Caki2 (cell line): ENCODE measurements at places on chromosomes 2 and 18. TPM values are rescaled to one million over a fixed set of nuclear protein-coding genes. Genes with fewer than 3 reads are reported as not detected.
A peak's percentile ranks its signal among the peaks of the same experiment; 100 is the strongest.

PSME4 gene
- total RNA-seq: 10.5 and 13.0 TPM in 2 replicates

DNA sequence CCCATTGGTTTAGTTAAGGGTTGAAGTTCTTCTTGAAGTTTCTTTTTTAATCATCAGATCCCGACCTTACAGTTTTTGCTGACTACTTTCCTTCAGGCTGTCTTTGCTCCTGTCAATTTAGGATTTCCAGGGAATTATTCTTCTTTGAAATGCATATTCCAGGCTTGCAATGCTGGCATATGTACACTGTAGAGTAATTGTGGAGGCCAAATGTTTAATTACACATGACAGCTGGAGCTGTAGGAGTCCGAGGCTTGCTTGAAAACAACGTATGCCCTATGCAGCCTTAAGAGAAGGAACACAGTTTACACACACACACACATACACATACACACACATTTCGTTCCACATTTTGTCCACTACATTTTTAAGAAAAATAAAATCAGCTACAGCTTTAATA lies 602.3 kb downstream of the TMEM182 start:
- no peak for DNase-seq

MALL gene
- total RNA-seq: 49.4 and 61.6 TPM in 2 replicates

- DNase-seq: peak; percentile 28
Measured at GRCh38 chr2:55887901-55888624, 35.5 kb downstream of the EFEMP1 start.

ANKAR gene
- 2.7 and 4.1 TPM in 2 replicates for total RNA-seq

GRCh38 chr2:22855081-22855480 lies 529.9 kb upstream of the KLHL29 start:
- no peak for DNase-seq

DNA sequence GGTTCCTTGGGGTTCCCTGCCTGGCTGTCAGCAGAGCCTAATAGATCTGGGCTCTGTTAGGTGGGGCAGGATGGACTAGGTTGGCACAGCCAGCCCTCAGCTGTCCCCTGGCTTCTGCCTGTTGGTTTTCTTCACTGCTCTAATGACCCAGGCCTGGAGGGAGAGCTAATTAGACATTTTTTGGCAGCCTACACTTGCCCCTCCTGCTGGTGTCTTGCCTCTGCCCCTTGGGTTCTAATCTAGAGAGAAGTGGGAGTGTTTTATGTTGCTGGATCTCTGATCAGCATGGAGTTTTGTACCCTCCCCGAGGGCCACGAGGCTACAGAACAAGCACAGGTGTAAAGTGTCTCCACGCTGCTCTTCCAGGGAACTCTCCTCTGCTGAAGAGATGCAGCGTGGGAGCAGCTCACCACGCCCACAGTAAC lies 199.4 kb upstream of the RASGRP3 start:
- DNase-seq: no peak

DNA sequence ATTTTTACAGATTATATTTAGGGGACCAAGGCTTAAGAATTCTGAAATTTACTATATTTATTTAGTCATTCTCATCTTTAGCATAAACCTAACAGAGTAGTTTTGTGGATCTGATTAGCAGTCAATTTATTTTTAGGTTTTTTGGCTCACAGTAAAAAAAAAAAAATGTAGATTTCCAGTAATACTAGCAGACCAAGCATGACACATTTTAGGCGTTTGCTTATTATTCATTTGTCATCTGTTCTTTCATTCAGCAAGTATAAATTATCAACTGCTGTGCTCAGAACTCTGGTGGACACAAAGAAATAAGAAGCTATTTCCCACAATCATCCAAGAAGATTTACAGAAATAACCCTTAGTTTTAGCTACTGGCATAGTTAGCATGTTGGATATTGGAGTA lies 20.6 kb downstream of the PDE1A start:
- DNase-seq: no peak

CPLX4 gene
- total RNA-seq: not detected in 2 replicates

GRCh38 chr2:138107288-138107687 lies 143.0 kb downstream of the HNMT start:
- DNase-seq: no peak

ADGRF3 gene
- total RNA-seq: 0.23 and 0.68 TPM in 2 replicates

DNA sequence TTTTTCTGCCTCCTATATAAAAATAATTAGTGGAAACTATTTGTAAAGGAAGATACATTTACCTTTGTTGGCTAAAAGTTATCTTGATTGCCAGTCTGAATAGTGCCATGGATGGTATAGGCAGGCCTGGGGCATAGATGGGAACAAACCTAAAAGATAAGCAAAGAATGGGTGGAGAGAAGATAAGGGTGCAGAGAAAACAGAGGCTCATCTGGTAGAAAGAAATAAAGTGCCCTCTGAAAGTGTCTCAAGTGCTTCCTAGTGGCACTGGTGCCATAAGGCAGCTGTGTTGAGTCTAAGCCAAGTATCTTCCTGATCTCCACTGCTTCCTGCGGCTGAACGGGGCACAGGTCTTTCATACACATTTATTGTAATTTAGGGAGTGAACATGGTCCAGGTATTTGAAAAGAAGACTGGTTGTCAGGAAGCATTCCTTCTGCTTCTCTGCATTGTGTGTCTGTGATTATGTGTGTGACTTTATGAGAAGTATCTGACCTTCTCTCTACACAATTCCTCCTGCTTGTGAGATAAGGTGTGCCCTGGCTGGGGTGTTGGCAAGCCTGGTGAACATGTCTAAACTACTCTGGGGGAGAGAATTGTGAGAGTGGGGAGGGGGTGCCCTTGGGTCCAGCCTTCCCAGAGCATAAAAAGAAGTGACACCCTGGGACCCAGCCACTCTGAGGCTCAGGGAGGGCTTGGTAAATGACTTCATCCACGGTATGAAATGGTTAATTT lies 280.5 kb downstream of the CAMKMT start:
- DNase-seq: no peak

DNA sequence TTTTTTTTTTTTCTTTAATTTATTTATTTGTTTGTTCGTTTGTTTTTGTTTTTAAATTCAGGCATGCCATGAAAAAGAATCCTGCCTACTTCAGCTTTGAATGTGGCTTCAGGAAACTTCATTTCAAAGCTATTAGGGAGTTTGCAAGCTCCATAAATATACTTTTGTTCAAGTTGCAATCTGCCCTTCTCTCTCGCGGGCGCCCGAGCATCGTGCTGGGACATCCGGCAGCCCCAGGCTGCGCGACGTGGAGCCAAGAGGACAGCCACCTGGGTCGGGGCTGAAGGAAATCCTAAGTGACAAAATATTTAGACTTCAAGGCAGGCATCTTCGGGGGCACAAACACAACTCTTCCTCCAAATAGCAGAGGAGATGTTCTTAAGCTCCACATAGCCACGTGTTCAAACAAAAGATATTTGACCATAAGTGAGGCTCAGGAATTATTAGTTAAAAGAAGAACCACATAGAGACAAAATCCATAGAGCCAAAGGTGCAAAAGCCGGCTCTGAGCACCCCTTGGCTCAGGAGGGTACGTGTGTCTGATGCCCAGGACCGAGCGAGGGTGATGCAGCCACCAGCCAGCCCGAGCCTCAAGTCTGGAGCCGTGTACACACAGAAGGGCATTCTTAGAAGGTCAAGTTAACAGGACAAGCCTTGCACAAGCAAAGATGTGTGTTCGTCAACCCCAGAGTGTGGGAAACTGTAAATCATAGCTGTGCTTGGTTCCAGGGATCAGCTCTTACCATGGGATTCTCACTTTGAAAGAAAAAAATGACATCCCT lies 256.5 kb upstream of the SALL3 start:
- DNase-seq: no peak

MDH1B gene
- total RNA-seq: 5.2 and 5.4 TPM in 2 replicates

GRCh38 chr2:98405301-98405700 lies 39.4 kb upstream of the INPP4A start:
- DNase-seq: no peak

- DNase-seq: no peak
Measured at GRCh38 chr18:76957384-76958355, 135.3 kb downstream of the ZNF236 start.

PRSS56 gene
- not detected in 2 replicates for total RNA-seq

DNA sequence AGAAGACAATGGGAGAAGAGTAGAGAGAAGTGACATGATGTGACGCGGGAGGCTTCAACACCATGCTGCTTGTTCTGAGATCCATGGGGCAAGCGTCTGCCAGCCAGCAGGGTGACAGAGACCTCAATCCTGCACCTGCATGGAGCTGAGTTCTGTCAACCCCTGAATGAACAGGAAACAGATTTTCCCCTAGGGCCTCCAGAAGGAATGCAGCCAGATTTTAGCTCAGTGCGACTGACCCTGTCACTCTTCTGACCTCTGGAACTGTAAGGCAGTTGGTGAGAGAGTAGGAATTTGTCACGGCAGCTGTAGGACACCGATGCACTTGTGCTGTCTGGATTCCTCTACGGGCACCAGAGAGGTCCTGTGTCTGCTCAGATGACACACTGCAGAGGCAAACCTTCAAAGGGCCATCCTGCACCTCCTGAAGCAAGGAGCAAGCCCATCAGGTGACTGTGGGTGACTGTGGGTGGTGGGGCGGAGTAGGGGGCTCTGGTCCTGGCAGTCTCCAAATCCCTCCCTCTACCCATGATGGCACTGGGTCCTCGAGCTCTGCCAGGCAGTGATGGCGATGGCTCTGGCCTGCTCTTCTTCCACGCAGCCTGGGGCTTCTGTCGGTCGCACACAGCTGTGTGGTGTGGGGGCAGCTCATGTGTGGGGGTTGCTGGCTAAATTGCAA lies 194.3 kb upstream of the TWIST2 start:
- no peak for DNase-seq

CELF4 gene
- not detected in 2 replicates for total RNA-seq

DNA sequence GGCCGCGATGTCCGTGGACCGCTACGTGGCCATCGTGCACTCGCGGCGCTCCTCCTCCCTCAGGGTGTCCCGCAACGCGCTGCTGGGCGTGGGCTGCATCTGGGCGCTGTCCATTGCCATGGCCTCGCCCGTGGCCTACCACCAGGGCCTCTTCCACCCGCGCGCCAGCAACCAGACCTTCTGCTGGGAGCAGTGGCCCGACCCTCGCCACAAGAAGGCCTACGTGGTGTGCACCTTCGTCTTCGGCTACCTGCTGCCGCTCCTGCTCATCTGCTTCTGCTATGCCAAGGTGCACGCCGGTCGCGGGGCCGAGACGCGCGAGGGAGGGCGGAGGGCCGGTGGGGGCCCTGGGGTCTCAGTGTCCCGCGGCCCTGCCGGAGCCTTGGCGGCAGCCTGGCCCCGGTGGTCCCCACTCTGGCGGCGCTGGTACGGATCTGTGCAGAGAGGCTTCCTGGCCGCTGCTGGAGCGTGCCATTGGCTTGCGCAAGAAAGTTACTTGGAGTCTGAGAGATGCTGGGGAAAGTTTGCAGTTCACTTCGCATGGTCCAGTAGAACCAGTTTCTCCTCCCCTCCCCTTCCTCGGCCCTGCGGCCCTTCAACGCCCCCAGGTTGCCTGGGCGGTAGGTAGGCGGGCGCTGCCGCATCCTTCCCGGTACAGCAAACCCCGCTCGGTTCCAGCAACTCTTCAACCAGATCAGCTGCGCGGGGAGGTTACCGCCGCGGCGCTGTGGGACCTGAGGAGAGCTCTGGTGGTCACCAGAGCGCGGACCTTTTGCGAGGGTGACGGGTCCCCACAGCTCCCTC lies 1.5 kb downstream of the GALR1 start:
- no peak for DNase-seq

DNA sequence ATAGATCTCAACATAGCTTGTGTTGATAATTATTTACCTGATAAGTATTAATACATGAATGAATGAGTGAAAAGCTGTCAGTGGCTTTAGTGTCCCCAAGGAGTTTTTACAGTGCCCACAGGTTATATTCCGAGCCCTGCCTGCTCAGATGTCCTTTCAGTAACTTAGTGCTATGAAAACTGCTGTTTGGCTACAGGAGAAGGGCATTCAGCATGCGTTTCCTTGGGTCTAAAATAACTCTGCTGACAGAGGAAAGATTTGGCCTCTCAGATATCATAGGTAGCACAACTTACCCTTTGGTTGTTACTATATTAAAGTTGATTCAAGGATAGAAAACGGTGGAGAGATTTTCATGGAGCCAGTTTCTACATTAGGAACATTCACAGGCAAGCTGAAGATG lies 241.0 kb downstream of the ETAA1 start:
- DNase-seq: no peak

GRCh38 chr18:54947091-54947490 lies 12.2 kb downstream of the CCDC68 start:
- no peak for DNase-seq

DNA sequence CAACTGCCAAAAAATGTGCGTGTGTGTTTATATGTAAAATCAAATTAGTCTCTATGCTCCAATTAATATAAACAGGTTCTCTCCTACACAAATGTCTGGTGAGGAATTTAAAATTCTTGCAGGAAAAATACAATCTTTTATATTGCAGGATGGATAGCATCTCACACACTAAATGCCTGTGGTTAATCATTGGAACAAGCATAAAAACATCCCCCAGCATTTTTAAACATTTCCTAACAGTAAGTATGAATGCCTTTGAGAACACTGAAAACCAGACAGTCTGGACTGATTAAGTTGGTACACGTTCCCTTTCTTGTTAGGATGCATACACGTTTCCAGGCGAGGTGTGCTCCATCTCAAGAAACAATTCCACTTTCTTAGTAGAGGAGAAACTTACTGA lies 29.9 kb upstream of the PDE1A start:
- DNase-seq: no peak

DNA sequence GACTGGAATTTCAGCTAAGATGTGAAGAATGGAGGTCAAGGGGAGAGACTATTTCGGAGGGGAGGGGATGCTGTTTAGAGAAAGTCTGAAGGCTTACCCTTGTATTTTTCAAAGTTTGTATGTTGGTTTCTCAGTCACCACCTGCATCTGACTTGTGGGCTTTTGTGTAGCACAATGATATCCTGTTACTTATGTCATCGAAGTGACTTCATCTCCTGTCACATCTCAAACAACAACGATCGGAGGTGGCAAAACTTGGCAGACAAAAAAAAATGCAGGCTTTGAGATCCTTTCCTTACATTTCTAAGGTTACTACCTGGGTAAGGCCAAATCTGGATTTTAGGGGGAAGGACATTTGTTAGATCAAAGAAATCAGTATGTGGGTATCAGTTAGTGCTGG lies 11.7 kb upstream of the CXCR4 start:
- no peak for DNase-seq

CXCR1 gene
- not detected in 2 replicates for total RNA-seq

TRIM54 gene
- not detected in 2 replicates for total RNA-seq

CARF gene
- total RNA-seq: 6.6 and 7.1 TPM in 2 replicates

TXNDC2 gene
- 0.23 TPM in 1 of 2 replicates, not detected in the other for total RNA-seq

DNA sequence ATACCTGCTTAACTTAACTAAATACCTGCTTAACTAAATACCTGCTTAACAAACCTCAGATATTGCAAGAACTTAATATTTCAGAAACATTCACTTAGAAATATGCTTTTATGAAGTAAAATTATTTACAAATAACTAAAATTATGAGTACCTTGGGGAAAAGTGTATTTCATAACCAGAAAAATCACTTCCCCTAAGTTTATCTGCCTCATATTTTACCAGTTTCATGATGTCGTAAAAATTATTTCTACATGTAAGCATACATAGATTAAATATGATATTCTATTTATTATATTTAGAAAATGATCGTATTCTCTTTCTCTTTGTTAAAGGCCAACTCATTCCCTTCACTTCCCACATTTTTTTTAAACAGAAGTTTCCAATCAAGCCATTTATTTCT lies 41.5 kb upstream of the DSC1 start:
- no peak for DNase-seq
